ENCODE measurements at places on chromosomes 7 and 10. TPM values are rescaled to one million over a fixed set of nuclear protein-coding genes. Genes with fewer than 3 reads are reported as not detected.

- no peaks in the 10 kb centered on the region for H3K27me3 ChIP-seq
- H3K36me3 ChIP-seq: no peaks in the 10 kb centered on the region
- DNase-seq: no peak
Measured at GRCh38 chr7:114155116-114156110, 236.6 kb upstream of the PPP1R3A start.

DNA sequence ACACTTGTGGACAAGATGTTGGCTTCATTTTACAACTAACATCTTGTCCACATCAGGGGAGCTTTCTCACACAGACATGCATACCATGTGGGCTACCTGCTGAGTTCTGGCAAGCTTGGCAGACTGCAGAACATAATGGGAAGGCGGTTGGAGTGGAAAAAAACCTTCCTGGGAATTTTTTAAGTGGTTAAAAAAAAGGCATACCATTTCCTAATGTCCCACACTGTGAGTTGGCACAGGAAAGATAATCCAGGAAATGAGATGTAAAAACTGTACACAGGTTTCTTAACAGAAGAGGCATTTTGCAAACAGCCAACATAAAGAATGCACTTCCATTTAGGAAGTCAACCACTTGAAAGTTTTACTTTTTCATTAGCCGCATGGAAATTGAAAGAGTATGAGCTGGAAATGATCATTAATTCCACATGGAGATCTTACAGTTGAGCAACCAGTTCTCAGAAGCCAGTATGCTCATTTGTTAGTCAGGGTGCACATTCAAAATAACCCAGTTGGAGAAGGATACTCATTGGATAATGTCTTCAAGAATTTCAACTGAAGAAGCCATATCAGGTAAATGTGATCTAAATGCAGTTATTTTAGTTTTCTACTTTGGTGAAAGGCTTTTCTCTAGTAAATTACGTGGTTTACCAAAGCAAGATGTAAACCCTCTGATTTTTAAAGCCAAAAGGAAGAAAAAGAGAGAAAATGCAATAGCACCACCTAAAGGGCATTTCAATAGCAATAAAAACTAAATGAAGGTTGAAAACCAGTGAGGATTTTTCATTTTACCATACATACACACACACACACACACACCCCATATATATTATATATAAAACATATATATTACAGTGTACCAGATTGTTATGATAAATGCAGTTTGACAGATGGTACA is 194.0 kb downstream of the TAX1BP1 start:
- H3K36me3 ChIP-seq: no peaks in the 10 kb centered on the region
- no peaks in the 10 kb centered on the region for H3K27me3 ChIP-seq
- peaks cover 22% of the 10 kb centered on the region for H3K4me1 ChIP-seq
- no peak for DNase-seq
- H3K4me3 ChIP-seq: no peak overlapping the region

DNA sequence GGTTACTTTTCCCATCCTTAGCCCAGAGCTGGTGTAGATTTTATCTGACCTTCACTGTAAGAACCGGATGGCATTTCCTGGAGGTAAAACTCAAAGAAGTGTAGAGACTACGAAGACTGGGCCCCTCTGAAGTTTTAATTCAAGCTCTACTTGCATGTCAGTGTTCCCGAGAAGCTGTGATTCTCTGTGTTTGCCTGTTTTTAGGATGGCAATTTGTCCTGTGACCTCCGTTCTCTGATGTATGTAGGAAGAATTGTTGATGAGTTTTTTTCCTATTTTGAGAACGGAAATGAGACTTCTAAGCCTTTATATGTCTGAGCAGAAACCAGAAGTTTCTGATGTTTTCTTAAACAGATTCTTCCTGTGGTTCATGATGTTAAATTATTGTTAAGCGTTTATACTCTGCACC is 94.1 kb downstream of the CDCA7L start:
- no peak for DNase-seq
- H3K36me3 ChIP-seq: no peaks in the 10 kb centered on the region
- no peak overlapping the region for H3K4me3 ChIP-seq
- no peaks in the 10 kb centered on the region for H3K27me3 ChIP-seq
- H3K4me1 ChIP-seq: no peaks in the 10 kb centered on the region

- no peak for DNase-seq
- no peak overlapping the region for H3K27ac ChIP-seq
- H3K27me3 ChIP-seq: no peaks in the 10 kb centered on the region
- no peak overlapping the region for H3K4me3 ChIP-seq
- no peaks in the 10 kb centered on the region for H3K4me1 ChIP-seq
Measured at GRCh38 chr10:78914060-78914378, 154.7 kb upstream of the ZMIZ1 start.

GRCh38 chr10:30674796-30675195 is 45.2 kb upstream of the LYZL2 start:
- H3K27me3 ChIP-seq: no peaks in the 10 kb centered on the region
- H3K4me1 ChIP-seq: no peaks in the 10 kb centered on the region
- no peaks in the 10 kb centered on the region for H3K36me3 ChIP-seq
- no peak overlapping the region for H3K4me3 ChIP-seq

DNA sequence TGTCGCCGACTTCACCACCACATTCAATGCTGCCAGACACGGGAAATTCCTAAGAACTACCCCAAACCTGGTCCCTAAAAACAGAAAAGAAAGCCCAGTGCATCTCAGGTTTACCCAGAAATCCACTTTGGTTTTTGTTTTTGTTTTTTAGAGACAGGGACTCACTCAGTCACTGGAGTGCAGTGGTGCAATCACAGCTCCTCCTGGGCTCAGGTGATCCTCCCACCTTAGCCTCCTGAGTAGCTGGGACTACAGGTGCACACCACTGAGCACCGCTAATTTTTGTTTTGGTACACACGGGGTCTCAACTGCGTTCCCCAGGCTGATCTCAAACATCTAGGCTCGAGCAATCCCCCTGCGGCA is 22.8 kb downstream of the MAD1L1 start:
- no peak for DNase-seq
- no peak overlapping the region for H3K4me3 ChIP-seq
- peaks cover 12% of the 10 kb centered on the region for H3K36me3 ChIP-seq
- no peak overlapping the region for H3K27ac ChIP-seq

The DYNC1I1 gene
- 37.8 TPM for total RNA-seq

The LIPK gene
- not detected for total RNA-seq

The BICC1 gene
- 17.3 TPM for total RNA-seq

The FAM171A1 gene
- 5.3 TPM for total RNA-seq

The LRRC4 gene
- 1.8 TPM for total RNA-seq

Measured in sigmoid colon (tissue), 7 donors.